ENCODE measurements at places on chromosomes 1 and 21.

DNA sequence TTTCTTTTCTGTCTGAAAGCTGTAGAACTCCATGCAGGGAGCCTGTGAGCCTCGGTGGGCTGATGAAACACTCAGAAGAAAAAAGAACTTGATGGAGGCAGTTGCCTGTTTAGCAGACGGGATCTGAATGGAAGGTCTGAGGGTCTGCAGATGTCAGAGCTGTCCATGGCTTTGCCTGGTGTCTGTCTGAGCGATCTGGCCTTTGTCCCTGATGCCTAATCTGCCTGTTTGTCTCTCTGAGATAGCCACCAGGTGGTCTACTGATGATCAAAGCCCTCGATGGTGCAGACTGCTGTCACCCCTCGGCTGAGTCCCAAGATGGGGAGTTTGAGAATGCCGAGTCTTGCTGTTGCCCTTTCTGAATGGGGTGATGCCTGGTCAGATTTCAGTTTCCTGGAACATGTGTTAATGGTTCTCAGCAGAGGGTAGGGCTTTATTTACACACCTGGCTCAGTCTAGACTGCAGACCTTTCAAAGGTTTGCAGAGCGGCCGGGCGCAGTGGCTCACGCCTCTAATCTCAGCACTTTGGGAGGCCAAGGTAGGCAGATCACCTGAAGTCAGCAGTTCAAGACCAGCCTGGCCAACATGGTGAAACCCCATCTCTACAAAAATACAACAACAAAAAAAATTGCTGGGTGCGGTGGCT lies 90.4 kb downstream of the KIF26B start:
- DNase-seq: no peak

DNA sequence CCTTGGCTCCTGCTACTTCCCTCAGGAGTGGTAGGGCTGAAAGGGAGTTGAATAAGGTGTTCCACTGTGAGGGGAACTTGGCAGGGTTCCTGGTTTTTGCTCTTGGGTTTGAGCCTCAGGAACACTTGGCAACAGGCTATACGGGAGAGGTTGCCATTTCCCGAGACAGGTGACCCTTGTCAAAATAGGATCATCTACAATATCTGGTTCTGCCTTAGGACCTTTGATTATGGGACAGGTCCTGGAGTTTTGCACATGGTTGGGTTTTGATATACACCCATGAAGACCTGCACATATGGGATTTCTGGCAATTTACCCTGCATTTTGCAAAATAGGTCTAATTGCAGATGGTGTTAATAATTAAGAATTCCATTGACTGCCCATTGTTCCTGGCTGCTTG lies 31.1 kb downstream of the YY1AP1 start:
- no peak for DNase-seq

DNA sequence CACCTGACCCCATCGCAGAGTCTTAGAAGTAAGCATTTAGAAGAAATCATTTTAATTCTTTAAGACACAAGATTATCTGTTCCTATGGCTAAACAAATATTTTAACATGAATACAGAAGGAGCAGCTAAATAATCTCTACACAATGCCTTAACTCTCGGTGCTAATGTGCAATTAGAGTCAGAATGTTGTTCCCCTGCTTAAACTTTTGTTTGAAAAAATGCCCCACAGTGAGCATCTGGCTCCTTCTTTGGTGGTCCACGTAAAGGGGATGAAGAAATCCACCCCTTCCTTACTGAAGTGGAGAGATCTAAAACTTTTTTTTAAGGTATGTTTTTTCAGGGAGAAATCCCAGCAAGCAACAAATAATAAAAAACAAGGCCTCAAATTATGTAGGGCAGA lies 55.2 kb downstream of the SLC45A1 start:
- DNase-seq: no peak

DNA sequence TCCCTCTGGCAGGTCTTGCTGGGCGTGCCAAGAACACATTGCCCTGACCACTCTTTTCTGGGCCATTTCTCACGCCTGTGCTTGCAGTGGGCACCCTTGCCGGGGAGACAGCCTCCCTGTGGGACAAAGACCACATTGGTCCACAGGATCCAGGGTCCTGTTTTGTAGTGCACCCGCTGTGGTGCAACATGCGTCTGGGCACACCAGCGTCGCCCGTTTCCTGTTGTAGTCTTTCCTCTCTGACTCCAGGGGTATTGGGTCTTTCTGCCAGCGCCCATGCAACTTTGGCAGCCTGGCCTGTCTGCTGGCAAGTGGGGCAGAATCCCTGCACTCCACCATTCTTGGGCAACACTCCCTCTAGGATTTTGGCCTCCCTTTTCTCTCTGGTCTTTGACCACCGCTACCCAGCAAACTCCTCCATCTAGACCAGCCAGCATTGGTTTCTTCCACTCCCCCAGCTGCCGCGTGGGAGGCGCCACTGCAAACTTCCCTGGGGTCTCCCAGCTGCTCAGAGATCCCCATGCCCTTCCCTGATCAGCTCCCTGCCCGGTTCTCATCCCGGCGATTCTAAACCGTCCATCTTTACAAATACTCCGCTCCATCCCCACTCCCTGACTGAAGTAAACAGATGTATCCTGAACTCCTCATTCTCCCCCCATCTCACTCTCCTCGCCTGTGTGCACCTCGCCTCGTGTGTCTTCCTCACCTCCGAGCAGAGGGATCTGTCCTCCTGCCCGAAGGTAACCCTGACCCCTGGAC lies 1.2 kb upstream of the TPRG1L start:
- no peak for DNase-seq

DNA sequence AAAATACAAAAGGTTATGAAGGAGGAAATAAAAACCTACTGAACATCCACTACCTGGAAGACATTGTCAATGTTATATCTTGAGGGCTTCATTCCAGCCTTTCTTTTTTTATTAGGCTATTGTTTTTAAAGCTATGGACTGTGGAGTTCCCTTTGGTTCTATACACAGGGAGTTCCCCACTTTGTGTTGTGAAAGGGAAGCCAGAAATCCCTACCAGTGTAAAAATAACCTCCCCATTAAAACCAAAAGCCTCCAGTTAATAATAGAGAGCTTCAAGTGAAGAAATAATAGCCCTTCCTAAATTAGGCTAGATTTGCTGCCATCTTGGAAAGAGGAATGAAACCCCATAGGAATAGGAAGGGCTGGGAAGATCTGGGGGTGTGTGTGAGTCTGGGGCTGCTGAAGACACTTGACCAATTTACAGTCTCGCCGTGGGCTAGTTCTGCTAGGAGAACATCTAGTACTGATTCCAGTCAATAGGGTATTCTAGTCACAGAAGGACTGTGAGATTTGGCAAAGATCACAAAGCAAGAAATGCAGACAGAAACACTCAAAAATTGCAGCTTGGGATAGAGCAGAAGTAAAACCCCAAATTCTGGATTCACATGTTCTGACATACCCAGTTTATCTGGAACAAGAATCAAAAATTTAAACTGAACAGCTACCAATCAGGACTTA lies 32.4 kb upstream of the PTGFRN start:
- DNase-seq: no peak

GRCh38 chr1:235763962-235764361 lies 102.7 kb downstream of the LYST start:
- DNase-seq: no peak

DNA sequence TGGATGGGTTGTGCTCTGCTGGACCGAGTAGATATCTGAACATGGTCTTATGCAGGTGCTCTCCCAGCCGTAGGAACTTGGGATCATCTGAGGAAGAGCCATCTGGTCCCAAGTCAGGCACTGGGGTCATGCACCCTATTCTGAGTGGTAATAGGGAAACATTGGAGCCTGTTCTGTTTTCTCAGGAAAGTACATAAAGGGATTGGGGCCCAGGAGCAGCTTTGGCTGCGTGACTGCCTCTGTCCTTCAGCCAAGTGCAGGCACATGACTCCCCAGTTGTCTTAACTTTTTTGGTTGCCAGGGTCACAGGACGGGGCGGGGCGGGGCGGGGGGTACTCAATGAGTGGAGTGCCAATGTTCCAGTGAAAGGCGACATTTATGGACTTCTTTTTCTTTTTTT lies 11.5 kb downstream of the PFKFB2 start:
- DNase-seq: no peak

DNA sequence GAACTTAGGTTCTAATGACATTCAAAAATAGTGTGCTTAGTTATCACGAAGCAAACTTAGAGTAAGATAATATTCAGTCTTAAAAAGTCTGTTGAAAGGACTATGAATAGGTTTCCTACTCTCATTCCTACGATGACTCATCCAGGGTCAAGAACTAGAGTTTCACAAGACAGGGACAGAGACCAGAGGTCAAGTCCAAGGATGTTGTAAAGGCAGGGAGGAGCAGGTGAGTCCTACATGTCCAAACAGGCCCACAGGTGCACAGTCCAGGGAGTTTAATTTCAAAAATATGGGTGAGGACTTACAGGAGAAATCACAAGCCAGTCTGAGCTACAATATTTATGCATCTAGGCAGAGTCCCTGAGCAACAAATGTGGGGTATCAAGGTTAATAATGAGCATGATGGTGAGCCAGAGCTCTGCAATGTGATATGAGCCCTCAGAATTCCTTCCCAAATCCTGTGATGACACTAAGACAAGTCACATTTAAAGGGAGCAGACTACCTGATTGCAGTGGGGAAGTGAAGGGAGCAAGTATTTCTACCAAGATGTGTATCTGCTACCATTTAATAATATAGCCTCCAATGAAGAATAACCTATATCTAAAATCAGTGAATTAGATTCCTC lies 100.0 kb upstream of the NRIP1 start:
- DNase-seq: no peak

DNA sequence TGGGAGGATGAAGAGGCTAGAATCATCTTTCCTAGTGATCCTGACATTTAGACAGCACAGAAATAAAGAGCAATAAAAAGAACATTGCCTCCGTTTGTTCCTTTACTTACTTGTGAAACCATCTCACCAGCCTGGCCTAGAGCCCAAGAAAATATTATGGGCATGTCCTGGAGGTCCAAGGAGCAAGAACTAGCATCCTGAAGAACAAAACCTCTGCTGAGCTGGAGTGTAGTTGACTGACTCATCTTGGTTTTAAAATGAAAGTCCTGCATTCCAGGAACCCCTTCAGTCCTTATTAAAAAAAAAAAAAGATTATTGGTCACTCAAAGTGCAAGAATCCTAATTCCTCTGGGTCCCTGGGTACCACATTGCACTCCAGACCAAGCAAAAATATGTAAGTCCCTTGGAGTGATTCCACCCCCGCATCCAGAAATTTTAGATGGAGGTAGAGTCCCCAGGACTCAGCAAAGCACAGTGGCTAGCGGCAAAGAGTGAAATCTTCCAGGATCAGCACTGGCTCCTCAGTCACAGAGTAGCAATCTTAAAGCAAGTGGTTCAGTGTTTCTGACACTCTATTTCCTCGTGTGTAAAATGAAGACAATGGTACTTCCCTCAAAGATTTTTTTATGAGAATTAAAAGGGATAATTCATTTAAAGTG lies 7.0 kb downstream of the SMCP start:
- DNase-seq: no peak

DNA sequence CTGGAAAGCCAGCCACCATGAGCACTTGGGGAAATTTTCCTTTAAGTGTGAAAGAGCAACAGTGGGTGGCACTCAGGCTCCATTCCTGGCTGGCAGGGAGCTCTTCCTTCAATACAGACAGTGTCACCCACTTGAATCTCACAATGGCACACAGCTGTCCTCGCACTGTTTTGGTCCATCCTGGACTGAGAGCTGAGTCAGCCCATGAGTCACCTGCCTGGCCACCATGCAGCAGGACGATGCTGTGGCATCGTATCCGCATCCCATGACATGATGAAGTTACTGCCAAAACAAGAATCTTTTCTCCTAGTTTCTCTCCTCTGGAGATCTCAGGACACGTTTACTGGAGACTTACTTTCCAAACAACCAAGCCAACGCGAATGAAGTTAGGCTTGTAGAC lies 6.0 kb downstream of the TMPRSS2 start:
- DNase-seq: no peak

- DNase-seq: no peak
Measured at GRCh38 chr1:164622068-164622845, 63.3 kb downstream of the PBX1 start.

- DNase-seq: no peak
Measured at GRCh38 chr1:151175863-151176262, at the start of gene TMOD4. TSS of gene TMOD4 (minus strand) at chr1:151175981. CDS start at chr1:151174875, 1,106 bp downstream.

- no peak for DNase-seq
Measured at GRCh38 chr1:89660224-89661061, 27.5 kb downstream of the LRRC8C start.

DNA sequence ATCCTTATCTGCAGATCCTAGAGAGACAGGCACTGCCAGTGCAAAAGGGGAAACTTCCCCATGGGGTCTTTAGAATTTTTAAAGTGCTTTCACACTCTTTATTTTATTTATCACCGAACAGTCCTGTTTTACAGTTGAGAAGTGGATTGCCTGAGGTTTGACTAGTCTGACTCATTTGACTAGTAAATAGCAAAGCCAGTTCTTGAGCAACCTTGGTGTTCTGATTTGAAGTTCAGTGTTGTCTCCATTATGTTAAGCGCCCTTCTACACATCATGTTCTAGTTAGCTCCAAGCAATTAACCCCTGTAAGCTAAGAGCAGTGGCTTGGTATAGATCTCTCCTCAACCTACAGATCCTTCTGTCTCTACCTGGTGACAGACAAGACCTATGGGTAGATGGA lies 262.9 kb downstream of the CACNA1E start:
- no peak for DNase-seq

DNA sequence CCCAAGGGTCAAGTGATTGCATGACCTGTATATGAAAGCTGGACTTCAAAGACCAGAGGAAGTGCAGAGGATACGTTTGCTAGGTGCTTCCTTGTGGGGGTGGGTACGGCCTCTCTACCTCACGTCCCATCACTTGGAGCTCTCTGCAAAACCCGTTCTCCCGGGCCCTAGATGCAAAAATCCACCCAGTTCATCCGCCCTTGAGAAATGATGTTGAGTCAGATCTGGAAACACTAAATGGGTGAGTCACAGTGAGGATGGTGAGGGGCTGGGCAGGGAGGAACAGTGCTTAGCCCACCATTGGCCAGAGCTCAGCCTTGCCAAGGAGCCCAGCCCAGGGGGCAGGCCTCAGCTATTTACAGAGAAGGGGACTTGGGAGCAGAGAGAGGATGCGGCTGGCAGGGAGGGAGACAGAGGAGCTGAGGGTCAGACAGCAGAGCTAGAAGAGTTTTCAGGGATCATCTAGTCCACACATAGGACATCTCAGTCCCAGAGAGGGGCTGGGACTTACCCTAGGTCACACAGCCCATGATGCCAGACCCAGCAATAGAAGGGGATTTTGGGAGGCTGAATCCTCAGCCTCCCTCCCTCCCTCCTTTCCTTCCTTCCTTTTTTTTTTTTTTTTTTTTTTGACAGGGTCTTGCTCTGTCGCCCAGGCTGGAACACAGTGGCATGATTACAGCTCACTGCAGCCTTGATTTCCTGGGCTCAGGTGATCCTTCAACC lies 14.6 kb downstream of the ARHGEF10L start:
- DNase-seq: no peak
